Lung (tissue), 17 donors: ENCODE measurements at places on chromosomes 4 and X.

DNA sequence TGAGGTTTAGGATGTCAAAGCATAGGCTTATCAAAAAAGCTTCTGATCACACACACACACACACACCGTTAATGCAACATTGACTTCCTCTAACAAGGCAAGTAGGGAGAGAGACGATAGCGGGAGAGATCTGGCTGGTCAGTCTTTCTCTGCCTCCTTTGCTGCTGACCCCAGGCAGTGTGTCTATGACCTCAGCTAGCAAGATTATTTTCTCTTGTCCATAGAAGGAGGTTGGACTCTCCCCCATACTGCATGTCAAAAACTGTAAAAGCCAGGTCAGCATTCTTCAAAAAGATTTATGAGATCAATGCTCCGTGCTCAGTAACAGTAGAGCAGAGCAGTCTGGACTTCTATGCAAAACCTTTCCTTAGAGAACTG lies 63.5 kb upstream of the PGM2 start:
- no peak for DNase-seq

DNA sequence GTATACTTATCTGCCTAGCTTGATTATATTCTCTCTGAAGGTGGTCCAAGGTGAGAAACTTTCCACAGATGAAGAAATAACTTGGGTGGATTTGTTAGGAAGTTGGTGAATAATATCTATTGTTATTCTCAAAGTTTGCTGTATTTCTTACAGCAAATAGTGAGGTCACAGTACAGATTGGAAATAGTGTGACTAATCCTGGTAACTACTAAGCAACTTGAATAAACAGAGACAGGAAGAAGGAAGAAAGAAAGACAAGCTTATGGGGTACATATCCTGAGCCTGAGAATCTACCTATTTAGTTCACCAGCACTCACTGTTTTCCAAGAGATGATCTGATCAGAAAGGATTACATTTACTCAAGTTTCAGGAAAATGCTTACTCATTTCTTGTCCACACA lies 1416.1 kb downstream of the RPA4 start:
- DNase-seq: no peak

DNA sequence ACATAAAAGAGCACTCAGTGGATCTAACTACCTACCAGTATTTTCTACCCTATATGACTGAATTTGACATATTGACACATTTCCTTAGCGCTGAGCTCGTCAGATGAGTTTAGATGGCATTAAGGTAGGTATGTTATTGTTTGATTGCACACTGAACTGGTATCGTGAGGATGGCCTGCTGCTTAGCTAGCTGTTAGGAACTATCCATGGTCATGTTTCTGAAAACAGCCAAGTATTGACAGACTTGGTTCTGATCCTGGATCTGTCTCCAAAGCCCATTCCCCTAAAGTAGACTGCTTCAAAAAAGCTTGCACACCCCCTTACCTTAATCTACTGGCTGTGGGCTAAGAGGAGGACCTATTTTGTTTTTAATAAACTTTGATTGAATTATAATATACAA lies 32.9 kb downstream of the FNIP2 start:
- no peak for DNase-seq

DNA sequence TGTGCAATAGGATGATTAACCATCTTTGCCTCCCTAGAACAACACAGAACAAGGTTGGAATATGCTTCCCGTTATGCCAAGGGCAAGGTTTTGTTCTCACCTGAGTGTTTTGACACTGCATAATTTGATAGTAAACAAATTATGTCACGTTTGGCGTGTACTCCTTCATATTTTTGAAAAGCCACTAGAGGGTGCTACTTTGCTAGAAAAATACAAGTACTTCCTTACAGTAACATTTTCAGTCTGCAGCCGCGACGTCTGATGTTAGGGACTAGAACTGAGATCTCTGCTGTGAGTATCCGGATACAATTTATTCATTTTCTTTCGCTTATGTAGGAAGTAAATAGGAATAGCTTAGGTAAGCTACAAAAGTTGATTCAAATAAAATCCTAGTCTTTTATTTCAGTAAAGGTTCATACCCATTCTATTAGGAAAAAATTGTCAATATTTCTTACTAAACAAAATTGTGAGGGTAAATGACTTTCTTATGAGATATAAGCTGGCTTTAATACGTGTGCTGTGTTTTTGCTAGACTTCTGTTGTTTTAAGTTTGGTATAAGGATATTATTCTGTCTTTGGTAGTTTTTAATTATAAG lies 181.1 kb upstream of the WDFY3 start:
- DNase-seq: peak; percentile 76

DNA sequence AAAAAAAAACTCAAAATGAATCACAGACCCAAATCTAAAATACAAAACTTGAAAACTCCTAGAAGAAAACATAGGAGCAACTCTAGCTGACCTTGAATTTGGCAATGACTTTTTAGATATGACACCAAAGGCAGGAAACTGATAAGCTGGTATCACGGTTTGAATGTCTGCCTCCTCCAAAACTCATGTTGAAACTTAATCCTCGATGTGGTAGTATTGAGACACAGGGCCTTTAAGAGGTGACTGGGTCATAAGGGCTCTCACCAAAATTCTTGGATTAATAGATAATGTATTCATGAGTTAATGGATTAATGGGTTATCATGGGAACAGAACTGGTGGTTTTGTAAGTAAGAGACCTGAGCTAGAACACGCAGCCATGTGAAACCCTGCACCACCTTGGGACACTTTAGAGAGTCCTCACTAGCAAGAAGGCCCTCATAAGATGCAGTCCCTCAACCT lies 40.5 kb downstream of the FRYL start:
- no peak for DNase-seq

GRCh38 chrX:103464072-103464773 lies 55.1 kb downstream of the RAB40A start:
- DNase-seq: no peak

- no peak for DNase-seq
These were observed 30.2 kb upstream of the FAM9C start for GRCh38 chrX:13074297-13075262.

- DNase-seq: no peak
These were observed 168.8 kb upstream of the RBPJ start for GRCh38 chr4:26152056-26152455.

GRCh38 chr4:178356725-178357124 lies 914.5 kb upstream of the AGA start:
- no peak for DNase-seq
